ENCODE measurements at places on chromosomes 2 and 18.
A peak's percentile ranks its signal among the peaks of the same experiment; 100 is the strongest.

DNA sequence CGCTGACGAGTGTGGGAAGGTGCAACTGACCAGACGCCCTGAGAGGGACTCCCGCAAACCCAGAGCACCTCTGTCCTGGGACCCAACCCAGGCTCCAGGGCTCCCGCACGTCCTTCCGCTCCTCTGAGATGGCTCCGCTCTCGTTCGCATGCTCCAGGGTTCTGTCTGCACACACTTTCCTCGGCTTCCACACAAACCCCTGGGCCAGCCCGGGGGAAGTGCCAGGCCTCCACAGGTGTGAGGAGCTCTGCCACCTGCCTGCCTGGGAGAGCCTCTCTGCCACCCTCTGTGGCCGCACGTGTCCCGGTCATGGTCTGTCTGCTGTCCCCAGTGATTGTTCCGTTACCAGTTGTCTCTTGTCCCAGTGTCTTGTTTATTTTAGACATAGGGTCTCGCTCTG lies 222.9 kb downstream of the HDAC4 start:
- DNase-seq, result no peak

GRCh38 chr18:12030670-12031069 lies 49.4 kb downstream of the IMPA2 start:
- DNase-seq, result no peak

DNA sequence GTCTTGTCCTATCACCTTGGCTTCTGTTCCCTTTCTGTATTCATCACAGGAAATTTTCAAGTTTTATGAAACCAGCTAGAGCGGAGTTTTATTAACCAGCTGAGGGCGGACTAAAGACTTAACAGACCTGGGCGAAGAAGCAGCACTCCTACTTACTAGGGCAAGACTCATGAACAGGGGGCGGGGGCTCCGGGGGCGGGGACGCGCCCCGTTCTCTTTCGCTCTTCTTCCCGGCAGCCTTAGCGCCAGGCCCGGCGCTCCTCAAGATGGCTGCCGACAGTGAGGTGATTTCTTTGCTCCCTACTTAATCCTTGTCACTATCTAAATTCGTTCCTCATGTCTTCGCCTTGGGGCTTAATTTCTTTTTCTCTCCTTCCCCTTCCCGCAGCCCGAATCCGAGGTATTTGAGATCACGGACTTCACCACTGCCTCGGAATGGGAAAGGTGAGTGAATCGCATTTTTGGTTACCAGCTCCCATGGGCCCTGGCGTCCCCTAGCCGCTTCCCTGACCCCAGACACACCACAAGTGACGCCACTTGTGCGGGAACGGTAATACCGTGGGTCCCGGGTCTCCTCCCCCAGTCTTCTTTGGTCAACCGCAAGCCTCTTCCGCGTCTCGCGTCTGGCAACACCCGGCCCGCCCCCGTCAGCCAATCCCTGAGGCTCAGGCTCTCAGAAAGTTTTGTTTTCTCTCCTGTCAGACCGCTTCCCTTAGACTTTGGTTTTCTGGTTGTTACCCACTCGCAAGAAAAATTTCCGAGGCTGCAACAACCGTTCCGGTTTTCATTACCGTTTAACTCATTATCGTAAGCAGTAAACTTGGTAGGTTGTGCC lies at the start of gene RAB3GAP1:
Gene RAB3GAP1 (plus strand): TSS at position 251 of the 835 bp plus-strand sequence. CDS start 16 bp downstream, at position 267.
- DNase-seq, result peak; percentile 57

DNA sequence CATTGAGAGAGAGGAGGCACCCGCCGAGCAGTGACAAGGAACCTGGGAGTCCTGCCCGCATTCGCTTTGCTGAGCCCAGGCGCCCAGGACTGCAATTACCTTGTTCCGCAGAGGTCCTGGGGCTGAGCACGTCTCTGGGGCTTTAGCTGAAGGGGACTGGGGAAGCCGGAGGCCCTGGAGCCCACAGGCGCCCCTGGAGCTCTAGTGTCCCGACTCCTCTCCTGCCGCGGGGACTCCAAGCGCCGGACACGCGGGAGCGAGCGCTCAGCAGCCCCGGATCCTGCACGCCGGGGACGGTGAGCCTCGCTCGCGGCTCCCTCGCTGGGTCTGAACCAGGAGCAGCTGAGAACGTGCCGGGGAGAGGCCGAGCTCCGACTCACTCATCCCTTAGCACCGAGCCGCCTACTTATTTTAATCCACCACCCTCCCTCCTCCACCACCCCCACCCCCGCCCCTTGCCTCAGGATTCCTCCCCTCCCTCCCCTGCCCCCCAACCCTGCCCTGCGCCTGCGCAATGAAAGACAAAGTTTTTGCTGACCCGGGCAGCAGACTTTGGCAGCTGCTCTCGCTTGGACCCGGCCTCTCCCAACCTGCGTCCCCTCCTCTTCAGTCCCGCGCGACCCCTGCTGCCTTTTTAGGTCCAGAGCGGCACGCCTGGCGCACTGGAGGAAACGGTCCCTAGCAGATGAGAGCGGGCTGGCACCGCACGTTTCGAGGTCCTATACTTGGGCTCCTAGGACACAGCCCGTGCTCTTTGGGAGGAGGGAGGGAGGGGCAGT lies at the start of gene OSR1:
Gene OSR1 (minus strand): TSS at position 382 of the 779 bp plus-strand sequence. CDS start 4,818 bp downstream, outside the sequence.
- DNase-seq, result peak; percentile 53

DNA sequence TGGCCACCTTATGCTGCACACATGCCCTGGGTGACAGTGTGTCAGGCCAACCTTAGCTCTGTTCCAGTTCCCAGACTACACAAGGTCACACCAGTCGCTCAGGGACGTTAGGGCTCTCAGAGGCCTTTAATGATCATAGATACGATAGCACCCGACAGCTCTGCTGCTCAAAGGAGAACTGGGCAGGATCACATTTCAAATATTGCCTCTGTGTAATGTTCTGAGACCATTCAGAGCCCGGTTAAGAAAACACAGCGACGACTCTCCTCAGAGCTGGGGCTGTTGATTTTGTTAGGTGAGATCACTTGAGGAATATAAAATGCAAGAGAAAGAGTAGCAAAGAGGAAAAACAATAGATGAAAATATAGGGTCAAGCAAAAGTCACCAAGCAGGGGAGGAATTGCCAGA lies 166.6 kb upstream of the TANK start:
- no peak for DNase-seq

DNA sequence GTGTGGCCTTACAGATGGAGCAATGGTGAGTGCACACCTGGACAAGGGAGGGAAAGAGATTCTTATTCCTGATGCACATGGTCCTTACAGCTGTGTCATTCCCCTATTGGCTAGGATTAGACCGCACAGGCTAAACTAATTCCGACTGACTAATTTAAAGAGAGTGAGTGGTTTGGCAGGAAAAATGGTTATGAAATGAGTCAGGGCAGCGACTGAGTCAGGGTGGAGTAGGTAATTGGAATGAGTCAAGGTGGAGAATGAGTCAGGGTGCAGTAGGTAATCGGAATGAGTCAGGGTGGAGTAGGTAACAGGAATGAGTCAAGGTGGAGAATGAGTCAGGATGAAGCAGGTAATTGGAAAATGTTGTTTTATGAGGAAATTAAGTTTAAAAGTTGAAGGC lies 1353.7 kb upstream of the LRRTM1 start:
- DNase-seq, result no peak

- DNase-seq, result no peak
Measured at GRCh38 chr2:73075477-73076373, 4.2 kb upstream of the SFXN5 start.

DNA sequence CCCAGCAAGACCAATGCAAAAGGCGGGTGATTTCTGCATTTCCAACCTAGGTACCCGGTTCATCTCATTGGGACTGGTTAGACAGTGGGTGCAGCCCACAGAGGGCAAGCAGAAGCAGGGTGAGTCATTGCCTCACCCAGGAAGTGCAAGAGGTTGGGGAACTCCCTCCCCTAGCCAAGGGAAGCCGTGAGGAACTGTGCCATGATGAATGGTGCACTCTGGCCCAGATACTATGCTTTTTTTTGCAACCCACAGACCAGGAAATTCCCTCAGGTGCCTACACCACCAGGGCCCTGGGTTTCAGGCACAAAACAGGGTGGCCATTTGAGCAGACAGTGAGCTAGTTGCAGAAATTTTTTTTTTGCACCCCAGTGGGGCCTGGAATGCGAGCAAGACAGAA lies 662.6 kb upstream of the ACVR2A start:
- DNase-seq, result no peak

DNA sequence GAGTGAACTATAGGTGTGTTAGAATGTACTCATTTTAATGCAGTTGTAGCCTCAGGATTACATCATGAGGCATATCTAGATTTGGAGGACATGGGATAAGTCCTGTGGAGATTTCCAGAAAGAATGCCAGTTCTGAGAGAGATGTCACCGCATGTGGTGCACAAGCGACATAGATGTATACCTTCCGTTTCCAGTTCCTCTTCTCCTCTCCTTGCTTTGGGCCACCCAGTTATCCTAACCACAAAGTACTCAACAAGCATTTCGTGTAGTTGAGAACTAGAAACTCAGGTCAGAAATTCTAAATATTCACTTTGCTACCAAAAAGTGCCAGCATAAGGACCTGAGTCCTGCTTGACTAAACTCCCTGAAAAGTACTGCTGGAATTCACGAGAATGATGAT lies 66.5 kb downstream of the KCTD18 start:
- DNase-seq, result no peak

GRCh38 chr2:137523931-137524330 lies 440.3 kb upstream of the HNMT start:
- no peak for DNase-seq

DNA sequence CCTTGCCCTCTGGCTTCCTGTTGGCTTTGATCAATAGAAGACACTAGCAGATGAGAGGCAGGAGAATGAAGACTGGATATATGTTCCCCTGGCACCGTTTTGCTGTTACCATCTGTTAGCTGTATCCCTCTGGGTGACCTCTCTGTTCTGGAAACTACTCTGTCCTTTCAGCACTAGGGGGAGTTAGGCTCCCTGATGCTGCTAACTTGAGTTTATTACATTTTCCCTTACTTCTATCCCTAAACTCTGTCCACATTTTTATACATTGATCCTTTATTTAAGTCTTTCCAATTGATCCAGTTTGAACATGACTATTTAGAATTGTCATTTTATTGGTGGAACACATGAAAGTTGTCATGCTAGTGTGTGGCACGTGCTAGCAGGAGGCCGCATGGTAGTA lies 1014.3 kb upstream of the CDH2 start:
- DNase-seq, result peak; percentile 15

DNA sequence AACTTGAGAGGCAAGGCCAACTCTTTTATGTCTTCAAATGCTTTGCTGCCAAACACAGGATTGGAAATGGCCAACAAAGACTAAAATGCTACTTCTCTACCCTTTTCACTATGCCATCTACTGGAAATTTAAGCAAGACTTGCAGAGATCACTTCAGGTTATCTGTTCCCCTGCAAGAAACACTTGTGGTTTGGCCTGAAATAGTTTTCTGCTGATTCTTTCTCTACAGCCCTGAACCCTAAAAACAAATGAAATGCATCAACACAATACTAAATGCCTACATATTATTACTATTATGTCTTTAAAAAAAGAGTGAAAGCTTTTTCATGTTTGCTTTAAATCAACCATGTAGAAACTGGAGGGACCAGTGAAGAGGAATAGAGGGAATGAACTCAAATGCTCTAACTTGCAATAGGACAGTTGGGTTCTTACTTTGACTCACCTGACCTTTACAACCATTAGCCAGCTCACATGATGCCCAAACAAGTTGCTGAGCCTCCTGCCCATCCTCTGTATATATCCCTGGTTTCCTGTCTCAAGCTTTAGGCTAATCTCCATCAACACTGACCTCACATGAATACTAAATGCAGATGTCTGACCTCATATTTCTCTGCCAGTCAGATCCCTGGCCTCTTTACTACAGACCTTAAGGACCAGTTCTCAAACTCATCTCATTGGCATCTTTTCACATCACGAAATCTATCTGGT lies 17.5 kb upstream of the ADAM17 start:
- DNase-seq, result no peak

- no peak for DNase-seq
Measured at GRCh38 chr18:33316146-33316587, 124.4 kb downstream of the CCDC178 start.

DNA sequence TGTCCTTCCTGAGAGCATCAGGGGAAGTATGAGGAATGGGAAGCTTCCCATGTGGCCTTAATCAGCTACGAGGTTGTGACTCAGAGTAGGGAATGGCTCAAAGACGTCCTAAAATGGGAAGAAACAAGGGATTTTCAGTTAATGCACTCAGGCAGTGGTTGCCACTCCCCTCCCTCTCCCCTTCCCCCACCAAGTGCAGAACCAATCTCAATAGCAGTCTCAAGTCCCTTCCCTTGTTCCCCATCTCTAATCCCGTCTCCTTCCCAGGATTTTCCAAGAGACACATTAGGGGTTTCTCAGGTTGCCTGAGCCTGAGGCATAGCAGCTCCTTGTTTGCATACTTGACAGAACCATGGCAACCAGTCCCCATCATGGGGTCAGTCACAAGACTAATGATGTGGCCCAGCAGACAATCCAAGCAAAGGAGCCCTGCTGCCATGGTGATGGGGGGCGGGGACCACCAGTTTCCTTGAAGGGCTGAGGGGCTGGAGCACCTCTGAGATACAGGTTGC lies 18.2 kb upstream of the RESP18 start:
- peak; percentile 63 for DNase-seq

DNA sequence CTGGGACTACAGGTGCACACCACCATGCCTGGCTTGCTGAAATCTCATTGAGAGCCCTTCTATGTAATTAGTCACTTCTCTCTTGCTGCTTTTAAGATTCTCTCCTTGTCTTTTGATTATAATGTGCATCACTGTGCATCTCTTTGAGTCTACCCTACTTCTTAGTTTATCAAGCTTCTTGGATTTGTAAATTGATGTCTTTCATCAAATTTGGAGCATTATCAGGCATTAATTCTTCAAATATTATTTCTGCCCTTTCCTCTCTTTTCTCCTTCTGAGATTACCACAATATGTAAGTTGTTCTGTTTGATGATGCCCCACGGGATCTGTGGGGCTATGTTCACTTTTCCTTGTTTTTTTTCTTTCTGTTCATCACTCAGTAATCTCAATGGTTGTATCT lies 9.0 kb upstream of the MARCO start:
- DNase-seq, result no peak

GRCh38 chr18:62396381-62396780 lies 71.3 kb downstream of the TNFRSF11A start:
- DNase-seq, result no peak

DNA sequence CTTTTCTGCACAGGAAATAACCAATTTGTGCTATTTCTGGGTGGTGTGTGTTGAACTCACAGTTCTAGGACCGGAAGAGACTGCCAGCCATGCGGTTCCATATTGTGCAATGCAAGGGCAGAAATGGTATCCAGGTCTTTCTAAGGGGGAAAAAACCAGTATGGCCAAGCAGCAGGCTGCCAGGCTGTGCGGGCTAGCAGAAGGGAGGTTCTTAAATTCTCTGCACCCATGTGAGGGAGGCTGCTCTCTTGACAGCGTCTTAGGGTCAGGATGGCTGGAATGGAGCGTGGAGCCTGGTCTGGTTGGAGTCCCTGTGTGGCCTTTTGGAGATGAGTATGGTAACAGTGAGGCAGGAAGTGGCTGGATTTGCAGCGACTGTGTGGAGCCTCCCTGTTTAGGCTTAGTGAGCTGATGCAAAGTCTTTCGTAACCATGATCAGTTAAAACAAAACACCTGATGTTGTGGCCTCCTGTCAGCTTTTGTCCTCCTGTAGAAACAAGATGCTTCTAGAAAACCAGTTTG lies 52.6 kb downstream of the NCK2 start:
- peak; percentile 27 for DNase-seq

GRCh38 chr2:103232865-103233264 lies 471.0 kb downstream of the TMEM182 start:
- no peak for DNase-seq
